Stimulated activated CD4-positive, alpha-beta T cell treated with anti-CD3 and anti-CD28 coated beads, TNF-alpha, amount 100 ng/mL, for 48 hours (primary cell): ENCODE measurements at places on chromosomes 1 and 21.

GRCh38 chr1:53913352-53914033 is 19.5 kb downstream of the DIO1 start:
- DNase-seq, result no peak

- DNase-seq, result no peak
These were observed 3.3 kb downstream of the GCSAML start for GRCh38 chr1:247552231-247552630.

DNA sequence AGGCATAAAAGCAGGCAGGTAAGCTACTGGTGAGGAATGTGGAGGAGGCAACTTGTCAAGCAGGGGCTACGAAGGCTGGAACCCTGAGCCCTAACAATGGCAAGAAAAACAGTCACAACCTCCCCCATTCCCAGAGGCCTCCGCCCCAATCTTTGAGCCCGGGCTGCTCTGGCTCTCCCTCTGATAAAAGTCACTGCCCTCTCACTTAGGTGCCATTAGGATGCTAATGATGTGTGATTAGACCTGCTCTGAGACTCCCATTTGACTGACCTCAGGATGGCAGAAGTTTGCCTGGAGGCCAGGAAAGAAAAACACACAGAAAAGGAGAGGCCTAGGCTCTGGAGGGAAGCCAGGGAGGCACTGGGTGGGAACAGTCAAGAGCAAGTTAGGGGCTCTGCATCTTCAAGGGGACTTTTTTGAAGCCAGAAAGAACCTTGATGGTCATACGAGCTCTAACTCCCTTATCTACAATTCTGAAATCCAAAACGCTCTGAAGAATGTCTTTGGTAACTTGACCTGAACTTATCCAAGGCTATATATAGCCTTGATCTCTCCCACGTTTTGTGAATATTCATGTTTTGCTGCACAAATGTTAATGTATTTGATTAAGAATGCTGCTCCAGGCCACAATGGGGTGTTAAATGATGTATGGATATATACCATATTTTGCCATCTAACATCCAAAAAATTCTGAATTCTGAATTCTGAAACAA is 98.9 kb downstream of the TRABD2B start:
- DNase-seq, result no peak

DNA sequence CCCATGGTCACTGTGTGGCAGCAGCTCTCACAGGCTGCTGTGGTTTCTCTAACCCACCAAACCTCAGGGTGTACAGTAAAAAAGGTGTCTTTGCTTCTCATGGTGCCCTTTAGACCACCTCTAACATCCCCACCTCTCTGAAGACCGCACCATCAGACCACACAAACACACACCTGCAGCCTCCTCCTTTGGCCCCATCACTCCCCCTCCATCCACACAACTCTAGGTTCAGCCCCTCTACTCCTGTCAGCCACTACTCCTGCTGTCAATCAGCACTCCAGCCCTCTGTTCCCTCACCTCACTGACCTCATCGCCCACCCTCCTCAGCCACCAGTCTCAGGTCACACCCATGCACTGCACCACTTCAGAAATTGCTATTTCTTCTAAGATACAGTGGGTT is 7.5 kb downstream of the ZNF692 start:
- no peak for DNase-seq

GRCh38 chr21:38507374-38507942 is 9.2 kb upstream of the ERG start:
- no peak for DNase-seq
